ENCODE measurements at places on chromosomes 3 and 15.

GRCh38 chr15:78103406-78104118 is 11.2 kb downstream of the SH2D7 start:
- no peak for DNase-seq

- peak; percentile 76 for DNase-seq
These were observed 4.6 kb upstream of the EPB42 start for GRCh38 chr15:43225201-43225949.

DNA sequence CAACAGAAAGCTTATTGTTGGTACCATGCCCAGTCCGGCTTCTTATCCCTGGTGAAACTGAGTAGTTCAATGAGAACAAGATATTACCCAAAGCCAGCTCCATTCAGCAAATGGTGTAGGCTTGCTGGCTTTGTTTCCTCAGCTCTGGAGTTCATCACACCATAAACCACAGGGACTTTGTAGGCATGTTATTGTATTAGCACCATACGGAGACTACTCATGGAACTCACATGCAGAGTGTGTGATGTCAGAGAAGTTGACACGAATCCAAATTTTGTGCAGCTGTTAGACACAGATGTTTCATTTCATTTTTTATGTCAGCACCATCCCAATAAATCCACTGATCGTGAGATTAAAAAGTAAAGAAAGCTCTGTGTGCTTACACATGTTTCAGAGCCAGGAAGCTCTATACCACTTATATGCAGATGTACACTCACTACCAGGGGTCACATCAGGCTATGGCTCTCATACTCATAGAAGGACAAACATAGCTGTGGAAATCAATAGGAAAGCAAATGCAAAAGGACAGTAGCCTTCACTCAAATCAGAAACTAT is 63.4 kb upstream of the LEKR1 start:
- no peak for DNase-seq

- DNase-seq: peak; percentile 13
These were observed 296.6 kb downstream of the SUCLG2 start for GRCh38 chr3:67357610-67358458.

GRCh38 chr3:42802876-42803413 is 1.3 kb downstream of the HIGD1A start:
- no peak for DNase-seq

DNA sequence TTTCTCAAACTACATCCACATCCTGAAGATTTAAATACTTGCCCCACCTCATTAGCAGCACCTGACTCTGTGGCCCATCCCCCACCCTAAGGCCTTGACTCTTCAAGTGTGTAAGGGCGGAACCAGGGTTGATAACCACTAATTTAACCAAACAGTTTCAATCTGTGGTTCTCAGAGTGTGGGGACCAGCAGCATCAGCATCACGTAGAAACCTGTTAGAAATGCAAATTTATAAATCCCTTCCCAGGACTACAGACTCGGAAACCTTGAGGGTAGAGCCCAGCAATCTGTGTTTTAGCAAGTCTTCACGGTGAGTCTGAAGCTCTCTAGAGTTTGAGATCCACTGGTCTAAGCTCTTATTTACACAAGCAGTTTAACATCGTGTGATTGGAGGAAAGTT is 12.4 kb downstream of the GNB4 start:
- no peak for DNase-seq

GRCh38 chr3:77362936-77363335 is 323.0 kb downstream of the ROBO2 start:
- no peak for DNase-seq

- DNase-seq: no peak
These were observed 16.8 kb downstream of the ATG7 start for GRCh38 chr3:11288786-11289637.

DNA sequence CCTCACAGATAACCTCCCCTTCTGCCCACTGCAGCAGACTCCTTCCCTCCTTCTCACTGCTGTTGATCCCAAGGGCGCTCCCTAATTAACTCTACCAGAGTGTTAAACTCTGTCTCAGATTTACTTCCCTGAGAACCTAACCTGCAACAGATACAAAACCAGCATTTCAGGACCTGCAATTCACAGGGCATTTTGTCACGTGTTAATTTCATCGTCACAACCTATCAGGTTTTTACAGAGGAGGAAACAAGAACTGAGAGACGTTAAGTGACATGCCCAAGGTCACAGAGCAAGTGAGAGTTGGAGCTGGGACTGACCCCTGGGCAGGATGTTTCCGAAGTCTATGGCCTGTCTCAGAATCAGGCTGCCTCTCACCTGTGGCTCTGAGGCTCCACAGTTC is 223.9 kb downstream of the UACA start:
- no peak for DNase-seq

DNA sequence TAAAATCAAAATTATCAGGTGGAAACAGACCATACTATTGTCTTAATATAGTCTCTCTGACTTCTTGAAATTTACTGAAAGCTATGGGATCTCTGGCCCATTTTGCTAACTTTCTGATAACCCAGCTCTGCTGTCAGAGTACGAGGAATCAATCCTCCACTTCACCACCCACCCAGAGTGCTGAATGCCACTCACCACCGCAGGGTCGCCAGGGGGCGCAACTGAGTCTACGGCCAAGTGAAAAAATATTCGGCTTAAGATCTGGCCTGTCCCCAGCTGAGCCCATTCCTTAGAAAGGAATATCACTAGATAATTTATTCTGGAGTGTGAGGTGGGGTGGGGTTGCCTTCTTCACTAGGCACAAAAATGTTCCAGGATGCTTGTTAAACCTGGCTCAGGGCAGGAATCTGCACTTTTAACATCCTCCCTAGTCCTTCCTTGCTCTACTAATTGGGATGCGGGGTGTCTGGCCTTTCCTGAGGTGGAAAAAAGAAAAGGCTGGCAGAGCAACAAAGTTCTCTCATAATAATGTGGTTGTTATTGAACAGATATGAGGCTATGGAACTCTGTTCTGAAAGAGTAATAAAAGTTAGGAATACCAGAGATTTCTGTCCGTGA is 520.6 kb downstream of the MFSD1 start:
- peak; percentile 11 for DNase-seq

DNA sequence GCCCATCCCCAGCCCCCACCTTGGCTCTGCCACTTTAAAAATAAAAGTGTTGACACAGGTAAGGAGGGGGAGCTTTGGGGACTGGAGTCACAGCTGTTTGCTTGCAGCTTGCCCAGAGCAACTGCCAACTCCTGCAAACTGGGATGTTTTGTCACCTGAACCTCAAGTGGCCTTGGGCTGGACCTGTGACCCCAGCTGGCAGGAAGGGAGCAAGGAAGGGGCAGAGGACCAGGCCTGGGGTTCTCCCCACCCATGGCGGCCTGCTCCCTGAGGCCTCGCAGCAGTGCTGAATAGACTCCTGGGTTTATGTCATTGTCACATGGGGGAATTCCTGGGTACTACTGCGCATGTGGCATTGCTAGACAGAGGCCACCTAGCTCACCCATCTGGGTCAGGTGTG is 246.9 kb upstream of the TLE3 start:
- no peak for DNase-seq

- DNase-seq: no peak
These were observed 1.4 kb downstream of the KBTBD13 start for GRCh38 chr15:65077981-65078352.

GRCh38 chr15:73955861-73956742 is 29.8 kb downstream of the LOXL1 start:
- no peak for DNase-seq

DNA sequence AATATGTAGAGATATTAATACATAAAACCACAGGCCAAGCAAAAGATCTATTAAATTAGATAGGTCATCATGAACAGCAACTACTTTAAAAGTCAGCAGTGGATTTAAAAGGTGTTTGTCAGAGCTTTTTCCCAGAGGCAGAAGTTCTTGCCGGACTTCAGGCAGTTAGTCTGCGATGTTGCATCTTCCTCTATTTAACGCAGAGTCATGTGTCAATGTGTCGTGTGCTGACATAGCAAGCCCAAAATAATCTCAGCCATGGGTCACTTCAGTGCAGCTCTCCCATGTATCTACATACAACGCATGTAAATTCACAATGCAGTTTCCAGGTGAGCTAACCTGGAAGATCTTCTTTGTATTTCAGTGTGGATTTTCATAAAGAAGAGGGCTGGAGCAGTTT is 8.0 kb upstream of the TMEM212 start:
- DNase-seq: peak; percentile 56

DNA sequence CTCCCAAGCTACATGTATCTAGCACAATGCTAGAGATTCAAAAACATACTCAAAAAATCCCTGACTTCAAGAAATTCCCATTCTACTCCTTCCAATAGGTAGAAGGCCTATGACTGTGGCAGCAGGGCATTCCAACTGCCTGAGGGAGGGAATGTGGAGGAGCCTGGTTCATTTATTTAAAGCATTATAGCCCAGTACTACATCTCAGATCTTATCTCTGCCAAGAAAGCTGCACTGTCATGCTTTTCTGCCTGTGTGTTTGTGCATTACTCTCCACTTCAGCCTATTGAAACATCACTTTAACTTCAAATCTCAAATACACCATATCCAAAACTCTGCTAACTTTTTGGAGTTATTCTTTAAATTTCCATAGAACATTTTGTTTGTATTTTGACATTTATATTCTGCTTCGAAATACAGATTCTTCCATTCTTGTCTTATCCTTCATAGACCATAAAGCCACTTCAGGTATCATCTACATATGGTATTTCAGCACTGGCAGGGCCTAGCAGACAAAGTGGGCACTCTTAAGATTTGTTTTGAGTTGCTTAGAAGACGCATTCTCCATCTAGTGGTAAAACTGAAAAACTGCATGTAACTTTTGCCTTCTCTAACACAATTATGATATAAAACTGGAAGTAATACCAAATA is 59.1 kb upstream of the NEDD4 start:
- peak; percentile 36 for DNase-seq

- DNase-seq: no peak
These were observed 268.0 kb downstream of the ERC2 start for GRCh38 chr3:56200251-56200650.

GRCh38 chr3:160755776-160756304 is at the start of gene PPM1L:
Gene PPM1L (plus strand): TSS chr3:160756231.
- DNase-seq: peak; percentile 72

DNA sequence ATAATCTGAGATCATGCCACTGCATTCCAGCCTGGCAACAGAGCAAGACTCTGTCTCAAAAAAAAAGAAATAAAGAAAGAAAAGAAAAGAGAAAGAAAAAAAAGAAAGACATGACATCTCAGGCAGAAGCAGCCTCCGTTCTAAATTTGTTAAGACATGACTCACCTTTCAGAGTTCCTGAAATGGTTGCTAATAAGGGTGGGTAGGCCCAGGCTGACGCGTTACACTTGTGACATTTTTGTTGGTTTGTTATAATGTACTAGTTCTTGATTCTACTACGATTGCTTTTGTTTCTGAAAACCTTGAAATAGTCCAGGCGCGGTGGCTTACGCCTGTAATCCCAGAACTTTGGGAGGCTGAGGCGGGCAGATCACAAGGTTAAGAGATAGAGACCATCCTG is 21.0 kb downstream of the SLC25A20 start:
- DNase-seq: no peak

DNA sequence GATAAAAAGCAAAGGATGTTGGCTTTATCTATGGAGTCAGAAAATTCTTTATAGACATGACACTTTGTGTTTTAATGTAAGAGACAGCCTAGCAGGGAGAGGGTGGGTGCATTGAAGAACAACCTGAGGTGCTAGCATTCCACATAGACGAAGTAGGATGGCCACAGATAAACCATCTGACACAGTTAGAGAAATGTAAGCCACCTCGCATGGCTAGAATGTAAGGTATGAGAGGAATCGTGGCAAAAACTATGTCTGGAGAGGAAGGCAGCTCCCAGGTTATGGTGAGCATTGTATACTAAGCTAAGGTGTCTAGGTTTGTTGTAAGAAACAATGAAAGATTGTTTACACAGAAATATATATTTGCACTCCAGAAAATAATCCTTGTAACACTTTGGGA is 194.0 kb upstream of the SLITRK3 start:
- DNase-seq: no peak

DNA sequence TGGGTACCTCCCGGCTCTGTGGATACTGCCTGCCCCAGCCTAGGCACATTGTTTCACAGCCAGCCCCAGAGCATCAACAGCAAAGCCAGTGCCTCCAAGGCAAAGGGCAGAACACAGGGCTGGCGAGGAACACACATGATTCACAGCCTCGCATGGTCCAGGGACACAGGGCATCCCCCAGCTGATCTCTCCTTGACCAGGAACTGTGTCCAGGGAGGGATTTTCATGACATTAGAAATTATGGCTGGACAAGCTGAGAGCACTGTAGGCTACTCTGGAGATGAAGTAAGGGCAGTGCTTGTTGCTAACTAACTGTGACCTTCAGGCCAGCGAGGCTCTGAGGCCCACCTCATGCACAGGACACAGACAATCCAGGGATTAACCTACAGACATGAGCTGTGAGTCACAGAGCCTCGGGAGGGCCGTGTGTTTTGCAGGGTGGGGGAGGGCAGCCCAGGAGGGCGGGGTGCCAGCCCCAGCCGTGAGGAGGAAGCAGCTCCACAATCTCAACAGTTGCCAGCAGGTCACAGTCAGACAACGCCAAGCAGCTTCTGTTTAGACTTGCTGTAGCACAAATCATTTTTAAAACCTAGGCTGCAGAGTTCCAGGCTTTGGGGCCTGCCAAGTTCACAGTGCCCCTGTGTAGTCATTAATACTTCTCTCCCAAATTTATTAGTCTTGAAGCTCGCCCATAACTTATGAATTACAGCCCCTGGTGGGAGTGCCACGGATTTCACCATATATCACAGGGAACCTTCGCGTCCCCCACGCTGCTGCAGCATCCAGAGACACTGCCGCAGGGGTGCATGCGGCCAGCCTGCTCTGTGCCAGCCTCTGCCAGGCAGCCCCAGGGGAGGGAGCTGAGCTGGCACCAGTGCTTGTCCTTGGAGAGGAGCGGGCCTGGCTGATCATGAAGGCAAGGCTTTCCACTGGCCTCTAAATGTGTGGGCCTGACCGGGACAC is 114.7 kb downstream of the ETFA start:
- peak; percentile 77 for DNase-seq

- DNase-seq: no peak
These were observed 20.0 kb upstream of the TRANK1 start for GRCh38 chr3:36964817-36965216.

- no peak for DNase-seq
These were observed 133.9 kb downstream of the CCNL1 start for GRCh38 chr3:157026091-157026490.

DNA sequence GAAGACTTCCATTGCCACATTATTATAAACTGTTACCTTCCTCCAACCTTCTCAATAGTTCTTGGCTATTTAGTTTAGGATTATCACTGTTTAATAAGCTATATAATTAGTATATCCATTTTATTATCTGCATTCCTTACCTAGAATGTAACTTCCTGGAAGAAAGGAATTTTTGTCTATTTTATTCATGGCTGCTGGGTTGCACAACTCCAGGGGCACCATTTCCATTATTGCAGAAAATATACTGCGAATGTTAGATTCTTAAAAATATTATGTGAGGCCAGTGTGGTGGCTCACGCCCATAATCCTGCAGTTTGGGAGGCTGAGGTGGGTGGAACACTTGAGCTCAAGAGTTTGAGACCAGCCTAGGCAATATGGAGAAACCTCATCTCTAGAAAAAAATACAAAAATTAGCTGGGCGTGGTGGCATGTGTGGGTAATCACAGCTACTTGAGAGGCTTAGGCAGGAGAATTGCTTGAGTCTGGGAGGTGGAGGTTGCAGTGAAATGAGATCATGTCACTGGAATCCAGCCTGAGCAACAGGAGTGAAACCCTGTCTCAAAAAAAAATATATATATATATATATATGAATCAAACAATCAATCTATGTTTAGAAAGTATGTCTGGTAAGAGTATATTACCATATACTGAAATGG is 19.9 kb downstream of the CLDN1 start:
- DNase-seq: no peak
